ENCODE measurements at places on chromosomes 3 and 15. TPM values are rescaled to one million over a fixed set of nuclear protein-coding genes. Genes with fewer than 3 reads are reported as not detected.

The MRPS22 gene
- total RNA-seq: 191 TPM

The STX19 gene
- not detected for total RNA-seq

The ADAMTS9 gene
- 0.15 TPM for total RNA-seq

The PPP2R3A gene
- 22.5 TPM for total RNA-seq

The PLA2G4D gene
- 0.10 TPM for total RNA-seq

The CFAP44 gene
- total RNA-seq: 1.5 TPM

The TERC gene
- total RNA-seq: 110 TPM

The FRMD4B gene
- 0.25 TPM for total RNA-seq

Data from M059J (cell line).